PC-9 (cell line): ENCODE measurements at places on chromosomes 5 and 9. TPM values are rescaled to one million over a fixed set of nuclear protein-coding genes. Genes with fewer than 3 reads are reported as not detected.

The TRIM36 gene
- total RNA-seq: 0.15 and 0.22 TPM in 2 replicates

The ANKRD20A1 gene
- not detected in 2 replicates for total RNA-seq

The POLK gene
- 19.2 and 20.9 TPM in 2 replicates for total RNA-seq

The GBA2 gene
- 25.0 and 29.6 TPM in 2 replicates for total RNA-seq

DNA sequence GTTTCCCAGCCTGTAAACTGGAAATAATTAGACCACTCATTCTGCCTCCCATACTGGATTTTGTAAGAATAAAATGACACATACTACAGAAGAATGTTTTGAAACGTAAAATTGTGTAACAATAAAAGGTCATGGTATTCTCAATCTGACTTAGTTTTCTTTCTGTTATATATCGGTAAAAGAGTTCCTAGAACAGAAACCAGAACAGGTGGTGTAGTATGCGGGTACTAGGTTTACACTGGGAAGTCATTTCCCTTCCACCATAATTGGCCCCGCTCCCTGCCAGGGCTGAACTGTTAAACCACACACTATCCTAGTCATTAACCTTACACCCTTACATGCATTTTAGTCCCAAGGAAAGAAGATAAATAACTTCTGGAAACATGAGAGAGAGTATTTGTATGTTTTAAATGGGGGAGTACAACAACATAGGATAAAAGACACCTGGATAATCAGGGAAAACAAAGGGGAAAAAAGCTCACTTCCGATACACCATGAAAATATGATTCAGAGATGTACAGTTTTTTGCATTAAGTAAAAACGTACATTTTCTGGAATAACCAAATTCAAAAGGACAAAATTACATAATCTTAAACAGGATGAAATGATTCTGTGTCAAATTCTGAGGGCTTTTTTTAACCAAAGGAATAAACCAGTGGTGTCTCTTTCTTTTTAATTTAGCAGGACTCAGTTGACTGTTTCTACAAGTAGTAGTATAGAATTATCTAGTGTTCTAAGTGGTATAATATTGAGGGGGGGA lies 199.7 kb downstream of the GLIS3 start:
- no peak for DNase-seq

GRCh38 chr5:179258922-179259730 lies 86.1 kb downstream of the ADAMTS2 start:
- no peak for DNase-seq
